Fibroblast of lung (primary cell): ENCODE measurements at places on chromosomes 5 and 9. TPM values are rescaled to one million over a fixed set of nuclear protein-coding genes. Genes with fewer than 3 reads are reported as not detected.

GRCh38 chr9:124499216-124499615, 8.0 kb downstream of the NR5A1 start:
- DNase-seq: no peak

GRCh38 chr5:103860327-103860726, 297.7 kb upstream of the NUDT12 start:
- DNase-seq: no peak

DNA sequence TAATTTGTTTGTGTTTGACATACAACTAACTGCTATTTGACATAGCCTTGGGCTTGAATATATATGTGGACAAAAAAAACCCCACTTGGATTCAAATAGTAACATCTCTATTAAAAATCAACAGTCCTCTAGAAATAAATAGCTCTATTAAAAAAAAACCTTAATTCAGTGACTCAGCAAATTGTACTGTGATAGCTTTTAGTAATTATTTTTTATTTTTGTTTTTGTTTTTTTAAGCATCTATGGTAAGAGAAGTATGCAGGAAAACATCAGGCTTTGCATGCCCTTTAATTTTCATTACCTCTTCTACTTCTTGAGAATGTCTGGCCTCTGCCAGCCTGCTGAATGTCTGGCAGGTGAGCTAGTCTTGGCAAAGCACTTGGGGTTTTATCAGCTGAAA, 300.7 kb downstream of the NPR3 start:
- no peak for DNase-seq

- DNase-seq: no peak
Measured at GRCh38 chr9:78479441-78479840, 182.5 kb downstream of the PSAT1 start.

- no peak for DNase-seq
Measured at GRCh38 chr5:72276219-72276752, 43.8 kb downstream of the MRPS27 start.

- no peak for DNase-seq
Measured at GRCh38 chr9:130332384-130332926, 66.9 kb downstream of the HMCN2 start.

TAF11L4 gene
- total RNA-seq: not detected in 2 replicates
